Epithelial cell of esophagus (primary cell): ENCODE measurements at places on chromosomes 5 and 9.

GRCh38 chr9:132241840-132242620 is 80.2 kb downstream of the NTNG2 start:
- no peak for DNase-seq

DNA sequence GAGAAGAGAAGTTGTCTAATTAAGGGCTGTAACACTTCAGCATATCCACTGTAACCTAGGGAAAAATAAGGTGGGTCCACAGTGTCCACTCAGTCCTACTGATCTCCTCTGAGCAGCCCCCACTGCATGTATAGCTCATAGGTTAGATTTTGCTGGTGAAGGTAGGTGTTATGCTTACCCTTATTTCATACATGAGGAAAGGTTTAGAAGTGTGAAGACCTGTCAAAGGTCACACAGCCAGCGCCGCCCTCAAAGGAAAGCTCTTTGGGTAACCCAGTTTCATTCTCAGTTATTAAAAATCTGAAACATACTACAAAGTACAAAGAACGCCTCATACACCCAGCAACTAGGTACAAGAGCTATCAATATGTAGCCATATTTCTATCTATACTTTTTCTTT is 87.2 kb downstream of the TLE4 start:
- DNase-seq = no peak

GRCh38 chr5:109936996-109937395 is 247.3 kb downstream of the MAN2A1 start:
- DNase-seq = peak; percentile 29

- DNase-seq = no peak
Measured at GRCh38 chr9:106576232-106576760, 286.7 kb upstream of the ZNF462 start.

GRCh38 chr5:36878392-36879082 is 2.0 kb downstream of the NIPBL start:
- peak; percentile 57 for DNase-seq

- DNase-seq = peak; percentile 43
Measured at GRCh38 chr9:87711857-87712800, 13.8 kb upstream of the CTSL start.

DNA sequence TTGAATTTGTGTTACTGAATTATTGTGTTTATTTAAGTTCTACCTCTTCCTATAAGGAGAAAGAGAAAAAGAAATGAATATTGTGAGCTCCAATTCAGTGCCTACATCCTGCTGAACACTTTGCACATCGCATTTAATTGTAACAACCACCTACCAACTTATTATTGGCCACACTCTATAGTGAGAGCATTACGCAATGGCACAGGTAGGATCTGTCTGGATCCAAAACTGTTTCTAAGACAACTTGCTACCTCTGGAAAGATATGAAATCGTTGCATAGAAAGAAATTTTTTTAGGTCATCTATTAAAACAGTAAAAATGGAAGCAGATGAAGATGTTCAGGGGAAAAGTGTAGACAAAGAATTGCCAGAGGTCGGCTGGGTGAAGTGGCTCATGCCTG is 227.2 kb upstream of the SNX2 start:
- DNase-seq = no peak

DNA sequence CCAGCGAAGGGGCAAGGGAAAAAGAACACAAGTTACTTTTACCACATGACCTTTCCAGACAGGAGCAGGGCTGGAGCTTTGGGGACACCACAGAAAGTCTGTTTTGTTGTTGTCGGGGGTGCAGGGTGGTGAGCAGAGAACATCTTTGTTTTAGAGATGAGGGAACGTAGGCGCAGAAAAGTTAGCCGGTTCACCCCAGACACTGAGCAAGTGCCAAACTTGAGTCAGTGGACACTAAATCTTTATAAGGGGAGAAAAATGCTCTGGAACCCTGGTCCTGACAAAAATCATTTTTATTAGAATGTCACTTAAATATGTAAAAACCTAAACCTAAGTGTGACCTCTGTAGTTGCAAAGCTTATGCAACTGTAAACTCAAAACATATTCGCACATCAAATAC is 126.4 kb upstream of the GAS1 start:
- DNase-seq = no peak

DNA sequence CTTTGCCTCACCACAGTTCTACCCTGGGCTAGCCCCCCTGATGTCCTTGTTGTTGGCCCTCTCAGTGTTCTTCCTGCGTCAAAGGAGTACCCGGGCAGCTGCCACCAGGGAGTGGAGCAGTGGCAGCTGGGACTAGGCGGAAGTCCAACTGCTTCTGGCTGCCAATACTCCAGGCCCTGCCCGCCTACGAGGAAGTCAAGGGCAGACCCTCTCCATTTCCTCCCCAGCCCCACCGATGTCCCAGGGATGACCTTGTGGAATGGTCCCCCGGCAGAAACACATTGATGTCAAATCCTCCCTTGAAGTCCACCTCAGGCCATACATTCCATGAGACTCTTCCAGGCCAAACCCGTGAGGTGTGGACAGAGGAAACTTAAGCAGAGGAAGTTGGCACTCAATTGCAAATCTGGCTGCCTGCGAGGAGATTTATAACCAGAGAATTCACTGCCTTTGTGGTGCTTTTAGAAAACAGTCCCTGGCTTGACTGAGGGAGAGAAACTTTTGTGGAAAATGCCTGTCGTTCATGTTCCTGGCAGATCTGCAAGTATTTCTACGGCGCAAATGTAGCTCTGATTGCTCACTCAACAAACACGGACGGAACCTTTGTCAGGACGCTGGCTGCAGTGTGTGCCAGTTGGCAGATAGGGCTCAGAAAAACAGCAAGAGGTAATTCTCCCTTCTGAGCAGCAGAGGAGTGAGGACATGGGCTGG is 339.7 kb downstream of the RAB3C start:
- DNase-seq = peak; percentile 23

DNA sequence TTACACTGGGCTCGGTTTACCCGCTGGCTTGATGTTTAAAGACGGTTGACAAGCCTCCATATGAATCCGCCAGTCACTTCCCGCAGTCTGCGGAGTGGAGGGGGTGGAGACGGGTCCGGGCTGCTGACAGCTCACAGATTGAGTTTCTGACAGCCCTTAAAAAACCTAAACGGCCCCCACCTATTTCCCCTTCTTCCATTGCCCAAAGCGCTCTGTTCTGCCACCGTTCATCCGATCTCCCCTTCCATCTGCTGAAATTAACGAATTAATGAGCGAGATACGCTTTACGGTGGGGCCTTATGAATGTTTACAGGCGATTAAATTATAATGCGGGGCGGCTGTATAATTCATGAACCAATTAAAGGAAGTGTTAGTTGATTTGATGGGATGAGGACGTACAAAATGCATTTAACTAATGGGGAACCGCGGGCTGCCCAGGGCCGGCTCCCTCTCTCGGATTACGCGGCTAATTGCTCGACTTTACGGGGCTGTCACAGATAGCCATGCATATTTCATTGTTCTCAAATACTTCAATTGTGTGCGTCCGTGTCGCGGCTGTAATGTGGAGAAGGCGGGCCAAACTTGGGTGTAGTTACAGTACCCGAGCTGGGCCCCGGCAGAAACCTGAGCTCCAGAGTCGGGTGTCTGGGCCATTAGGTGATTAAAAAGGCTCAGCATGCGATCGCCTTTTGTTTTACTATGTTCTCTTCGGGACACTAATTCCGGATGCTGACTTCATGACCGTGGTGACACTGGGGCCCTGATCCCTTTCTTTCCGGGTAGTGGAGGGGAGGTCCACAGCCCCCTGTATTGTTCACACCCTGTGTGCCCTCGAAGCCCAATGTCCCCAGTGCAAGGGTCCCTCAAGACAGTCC is 74.9 kb downstream of the GTF3C4 start:
- no peak for DNase-seq

DNA sequence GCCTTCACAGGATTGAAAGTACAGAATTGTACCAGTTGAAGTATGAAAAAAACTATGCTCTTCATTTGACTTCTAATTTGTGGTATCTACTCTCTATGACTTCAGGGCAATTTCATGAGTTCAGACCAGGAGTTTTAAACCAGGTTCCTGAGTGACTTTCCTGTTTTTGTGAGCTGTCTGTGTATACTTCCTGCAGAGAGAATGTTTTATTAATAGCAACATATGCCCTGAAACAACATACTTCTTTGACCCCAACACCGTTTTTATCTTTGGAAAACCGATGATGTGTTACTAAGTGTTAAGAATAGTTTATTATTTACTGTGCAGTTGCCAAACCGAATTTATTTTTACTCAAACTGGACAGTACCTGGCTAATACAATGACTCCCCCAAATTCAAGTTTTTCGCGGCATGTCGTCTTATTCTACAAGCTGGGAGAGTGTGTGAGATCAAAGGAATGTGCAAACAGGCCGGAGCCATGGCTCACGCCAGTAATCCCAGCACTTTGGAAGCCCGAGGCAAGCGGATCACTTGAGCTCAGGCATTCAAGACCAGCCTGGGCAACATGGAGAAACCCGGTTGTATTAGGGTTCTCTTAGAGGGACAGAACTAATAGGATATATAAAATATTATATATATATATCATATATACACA is 58.7 kb upstream of the ERBIN start:
- DNase-seq = peak; percentile 15

DNA sequence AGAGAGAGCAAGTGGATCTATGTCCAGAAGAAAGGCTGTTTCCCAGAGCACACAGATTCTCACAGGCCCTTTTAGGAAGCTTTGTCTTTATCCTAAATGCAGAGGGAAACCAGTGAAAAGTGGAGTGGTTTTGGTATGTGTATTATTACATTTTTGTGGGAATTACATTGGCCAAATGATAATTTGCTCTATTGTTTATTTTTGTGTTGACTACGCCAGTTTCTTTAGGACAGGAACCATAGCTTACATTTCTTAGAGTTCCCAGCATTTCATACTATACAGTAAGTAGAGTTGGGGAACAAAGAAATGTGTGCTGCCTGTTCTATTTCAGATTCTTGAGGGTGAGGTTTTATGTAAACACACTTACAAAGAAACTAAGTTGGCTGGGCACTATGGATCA is 29.4 kb upstream of the SPATA31D4 start:
- DNase-seq = no peak

- peak; percentile 48 for DNase-seq
Measured at GRCh38 chr5:60701321-60701968, 1.5 kb upstream of the DEPDC1B start.

GRCh38 chr5:74336297-74336696 is 304.2 kb downstream of the ENC1 start:
- DNase-seq = no peak

GRCh38 chr9:17881371-17881770 is 302.5 kb downstream of the SH3GL2 start:
- no peak for DNase-seq

GRCh38 chr5:141694479-141694878 is 12.4 kb upstream of the ARAP3 start:
- DNase-seq = no peak

GRCh38 chr5:8906303-8906967 is 639.4 kb downstream of the SEMA5A start:
- peak; percentile 96 for DNase-seq

DNA sequence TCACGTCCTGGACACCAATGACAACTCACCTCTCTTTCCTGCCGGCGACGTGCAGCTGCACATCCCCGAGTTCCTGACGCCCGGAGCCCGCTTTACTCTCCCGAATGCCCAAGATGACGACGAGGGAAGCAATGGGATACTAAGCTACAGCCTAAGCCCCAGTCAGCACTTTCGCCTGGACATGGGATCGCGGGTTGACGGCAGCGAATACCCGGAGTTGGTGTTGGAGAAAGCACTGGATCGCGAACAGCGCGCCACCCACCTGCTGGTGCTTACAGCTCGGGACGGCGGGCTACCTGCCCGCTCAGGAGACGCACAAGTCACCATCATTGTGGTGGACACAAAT is 1.1 kb downstream of the PCDHAC1 start:
- DNase-seq = peak; percentile 3

GRCh38 chr9:101923451-101923850 is 185.0 kb upstream of the GRIN3A start:
- no peak for DNase-seq

- no peak for DNase-seq
Measured at GRCh38 chr9:89497257-89497963, 503 bp downstream of the SEMA4D start.

- no peak for DNase-seq
Measured at GRCh38 chr5:113059232-113060040, 82.8 kb downstream of the DCP2 start.

DNA sequence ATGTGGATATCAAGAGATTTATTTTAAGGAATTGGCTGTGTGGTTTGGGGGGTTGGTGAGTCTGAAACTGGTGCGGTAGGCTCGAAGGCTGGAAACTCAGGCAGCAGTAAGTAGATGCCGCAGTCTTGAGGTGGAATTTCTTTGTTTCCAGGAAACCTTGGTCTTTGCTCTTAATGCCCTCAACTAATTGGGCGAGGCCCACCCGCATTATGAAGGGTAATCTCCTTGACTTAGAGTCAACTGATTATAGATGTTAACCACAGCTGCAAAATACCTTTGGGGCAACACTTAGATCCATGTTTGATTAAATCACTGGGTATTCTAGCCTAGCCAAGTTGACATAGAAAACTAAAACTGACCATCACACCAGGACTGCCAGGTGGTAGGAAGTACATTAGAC is 83.8 kb downstream of the ANKRD33B start:
- no peak for DNase-seq

GRCh38 chr9:29212397-29213387 is 1639.4 kb upstream of the C9orf72 start:
- peak; percentile 35 for DNase-seq

GRCh38 chr5:20537911-20538703 is 550.1 kb upstream of the CDH18 start:
- no peak for DNase-seq

DNA sequence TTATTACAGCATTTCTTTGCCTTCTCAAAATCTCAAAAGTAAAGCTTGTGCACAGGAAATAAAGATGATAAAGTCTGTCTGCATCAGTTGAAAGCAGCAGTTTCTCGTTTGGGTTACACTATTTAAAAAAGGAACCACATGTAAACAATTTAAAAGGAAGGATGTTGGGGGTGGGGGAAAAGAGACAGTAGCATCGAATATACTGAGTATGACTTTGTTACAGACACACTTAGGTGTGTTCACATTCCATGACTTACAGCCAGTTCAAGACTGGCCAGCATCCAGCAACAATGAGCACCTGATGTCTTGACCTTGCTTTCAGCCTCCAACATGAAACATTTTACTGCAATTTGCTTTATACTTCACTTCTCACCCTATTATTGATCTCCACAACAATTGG is 8.7 kb downstream of the GAPT start:
- no peak for DNase-seq

- no peak for DNase-seq
Measured at GRCh38 chr9:128369024-128369706, 2.0 kb upstream of the URM1 start.

GRCh38 chr5:174106997-174107655 is 61.6 kb downstream of the NSG2 start:
- DNase-seq = no peak

- no peak for DNase-seq
Measured at GRCh38 chr5:118220556-118221195, 767.7 kb downstream of the DTWD2 start.

DNA sequence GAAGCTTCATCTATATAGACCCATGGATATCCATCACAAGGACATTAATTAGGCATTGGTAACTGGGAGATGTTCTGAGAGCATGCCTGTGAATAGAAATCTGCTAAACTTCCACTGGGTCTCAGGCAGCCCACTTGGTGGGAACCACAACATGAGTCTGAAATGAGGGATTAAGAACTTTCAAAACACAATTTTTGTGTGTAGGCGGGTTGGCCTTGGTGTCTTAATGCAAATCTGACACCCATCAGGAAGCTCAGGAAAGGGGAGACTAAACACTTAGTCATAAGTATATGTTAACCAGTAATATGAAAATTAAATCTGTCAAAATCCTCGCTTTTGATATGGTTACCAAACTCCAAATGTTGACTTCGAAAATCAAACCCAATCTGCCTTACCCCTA is 113.2 kb downstream of the FANCC start:
- no peak for DNase-seq
